ENCODE measurements at places on chromosomes 7 and 10.

DNA sequence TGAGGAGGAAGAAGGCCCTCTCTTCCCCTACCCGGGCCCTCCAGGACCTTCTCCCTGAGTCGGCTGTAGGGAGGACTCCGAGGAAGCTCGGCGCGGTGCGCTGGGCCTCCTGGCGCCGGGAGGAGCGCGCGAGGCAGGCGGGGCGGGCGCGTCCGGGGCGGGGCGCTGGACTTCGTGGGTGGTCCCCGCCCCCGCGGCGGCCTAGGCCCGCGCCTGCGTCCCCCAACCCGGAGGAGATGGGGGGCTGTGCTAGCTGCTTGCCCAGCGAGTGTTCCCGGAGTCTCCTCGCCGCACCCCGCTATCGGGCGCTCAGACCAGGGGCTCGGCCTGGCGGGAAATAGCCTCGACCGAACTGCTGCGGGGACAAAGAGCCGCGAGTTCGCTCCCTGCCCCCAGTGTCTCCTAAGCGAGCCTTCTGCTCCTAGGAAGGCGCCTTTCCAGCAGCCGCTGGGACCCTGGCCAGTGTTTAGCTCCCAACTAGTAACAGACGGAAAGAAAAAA is 19.2 kb upstream of the SMO start:
- no peak for DNase-seq

DNA sequence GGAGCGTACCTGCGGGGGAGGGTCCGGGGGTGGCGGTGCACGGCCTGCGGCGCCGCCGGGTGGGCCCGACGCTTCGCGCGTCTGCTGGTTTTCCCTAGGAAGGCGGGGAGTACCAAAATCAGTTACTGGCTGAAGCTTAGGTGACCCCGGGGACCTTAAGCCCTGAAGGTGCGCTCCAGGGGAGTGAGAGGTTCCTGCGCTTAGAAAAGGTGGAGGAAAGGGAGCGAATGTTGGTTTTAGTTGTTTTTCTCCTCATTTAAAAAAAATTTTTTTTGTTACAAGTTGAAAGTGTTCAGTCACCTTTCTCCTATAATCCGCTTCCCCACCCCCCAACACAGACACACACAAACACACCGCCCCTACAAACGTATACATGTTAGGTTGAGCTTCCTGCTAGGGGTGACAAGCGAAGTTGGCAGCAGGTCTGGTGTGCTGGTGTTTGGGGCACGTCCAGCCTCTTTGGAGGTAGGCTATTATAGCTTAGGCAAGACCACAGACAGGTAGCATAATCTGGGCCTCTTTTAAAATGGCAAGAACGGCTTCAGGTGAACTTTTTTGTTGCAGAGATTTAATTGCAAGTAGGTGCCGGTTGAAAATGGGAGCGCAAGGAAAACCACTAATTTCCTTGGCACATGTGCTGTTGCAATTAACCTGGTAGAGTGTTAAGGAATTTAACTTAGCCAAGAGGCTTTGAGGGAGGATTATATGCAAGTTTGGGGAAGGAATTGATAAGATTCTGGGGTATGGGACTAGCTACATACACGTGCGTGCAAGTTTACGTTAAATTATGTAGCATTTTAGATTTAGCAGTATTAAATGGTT is 945 bp downstream of the ADD3 start:
- DNase-seq = peak; percentile 66

DNA sequence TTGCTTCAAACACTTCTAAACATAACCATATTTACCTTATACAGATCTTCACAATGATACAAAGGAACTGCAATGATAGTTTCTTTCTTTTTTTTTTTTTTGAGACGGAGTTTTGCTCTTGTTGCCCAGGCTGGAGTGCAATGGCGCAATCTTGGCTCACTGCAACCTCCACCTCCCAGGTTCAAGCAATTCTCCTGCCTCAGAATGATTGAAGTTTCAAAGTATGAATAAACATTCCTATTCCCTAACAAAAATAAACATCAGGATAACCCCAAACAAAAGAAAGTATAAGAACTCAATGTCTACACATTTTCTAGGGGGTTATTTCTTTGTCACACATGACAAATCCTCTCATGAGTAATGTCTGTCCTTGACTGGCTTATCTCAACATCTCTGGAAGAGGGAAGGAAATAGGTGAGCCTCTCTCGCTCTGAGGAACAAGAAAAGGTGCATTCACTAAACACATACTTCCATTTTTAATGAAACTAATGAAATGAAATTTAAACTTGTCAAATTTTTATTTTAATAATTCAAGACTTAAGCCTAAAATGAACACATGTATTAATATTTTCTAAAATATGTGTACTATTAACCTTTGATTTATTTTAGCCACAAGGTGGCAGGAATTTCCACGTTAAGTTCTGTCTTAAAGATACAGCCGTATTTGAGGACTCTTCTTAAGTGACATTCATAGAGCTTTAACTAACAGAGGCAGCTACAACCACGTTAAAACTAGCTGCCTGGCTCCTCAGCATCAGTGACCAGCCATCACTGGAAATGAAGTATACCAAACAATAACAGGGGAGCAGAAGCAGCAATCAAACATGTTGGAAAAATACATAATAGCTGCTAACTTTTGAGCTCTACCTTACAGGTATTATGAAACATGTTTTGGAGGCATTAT is 58.3 kb downstream of the MALSU1 start:
- peak; percentile 15 for DNase-seq

GRCh38 chr7:42843205-42843800 is 68.6 kb downstream of the C7orf25 start:
- DNase-seq = no peak

GRCh38 chr10:103284170-103284569 is 7.2 kb downstream of the INA start:
- DNase-seq = no peak

DNA sequence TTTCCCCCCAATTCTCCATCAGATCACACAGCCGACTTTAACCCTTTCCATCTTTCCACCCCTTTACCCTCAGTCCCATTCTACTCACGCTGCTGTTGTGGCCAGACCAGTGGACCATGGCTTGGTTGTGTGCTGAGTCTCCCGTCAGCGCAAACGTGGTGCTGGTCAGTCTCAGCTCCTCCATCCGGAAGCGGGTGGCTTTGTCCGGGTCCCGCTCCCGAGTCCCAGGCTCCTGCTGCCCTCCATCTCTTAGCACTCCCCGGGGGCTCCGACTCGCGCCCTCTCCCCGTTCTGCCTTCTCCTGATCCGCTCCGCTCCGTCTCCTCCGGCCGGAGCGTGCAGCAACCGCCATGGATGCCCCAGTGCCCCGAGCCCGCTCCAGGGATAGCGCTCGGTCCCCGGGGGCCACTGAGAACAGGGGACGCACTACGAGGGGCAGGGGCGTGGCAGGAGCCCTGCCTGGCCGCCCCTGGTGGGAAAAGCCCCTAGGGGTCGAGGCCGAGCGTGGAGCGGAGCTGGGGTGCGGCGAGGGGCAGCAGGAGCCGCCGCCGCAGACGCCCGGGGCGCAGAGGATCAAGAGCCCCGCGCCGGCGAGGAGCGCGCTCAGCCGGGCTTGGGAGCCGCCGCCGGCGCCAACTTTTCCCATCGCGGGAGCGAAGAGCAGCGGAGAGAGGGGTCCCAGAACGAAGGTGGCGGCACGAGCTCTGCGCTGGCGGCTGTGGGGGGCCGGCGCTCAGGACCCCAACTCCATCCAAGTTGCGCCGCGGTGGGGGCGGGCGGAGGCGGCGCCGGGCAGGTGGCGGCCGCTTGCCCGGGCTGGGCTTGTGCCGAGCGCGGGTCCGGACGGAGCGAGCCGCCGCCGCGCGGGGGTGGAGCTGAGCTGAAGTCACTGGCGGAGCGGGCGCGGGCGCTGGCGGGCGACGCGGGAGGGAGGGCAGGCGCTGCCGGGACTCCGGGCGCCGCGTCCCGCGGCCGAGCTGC is at the start of gene SORCS1:
TSS of gene SORCS1 (minus strand) at position 826 of the 981 bp plus-strand sequence.
- DNase-seq = no peak

- DNase-seq = no peak
These were observed 186.1 kb downstream of the TRIL start for GRCh38 chr7:28771906-28772622.

DNA sequence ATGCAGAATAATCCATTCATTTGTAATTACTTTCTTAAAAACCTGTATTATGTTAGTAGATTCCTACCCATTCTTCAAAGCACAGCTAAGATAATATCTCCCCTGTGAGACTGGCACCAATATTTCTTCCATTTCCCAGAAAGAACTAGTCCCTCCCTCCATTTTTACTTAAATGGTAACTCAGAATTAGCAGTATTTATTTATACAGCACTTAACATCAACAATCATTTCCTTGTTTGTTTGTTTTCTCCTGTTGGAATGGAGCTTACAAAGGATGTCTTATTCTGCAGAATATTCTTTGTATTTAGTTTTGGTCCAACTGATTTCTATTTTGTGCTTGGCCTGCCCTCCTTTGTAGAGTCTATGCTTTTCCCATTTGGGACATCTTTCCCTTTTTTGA is 32.1 kb upstream of the PTPN12 start:
- no peak for DNase-seq

GRCh38 chr10:100006243-100006886 is 3.4 kb downstream of the DNMBP start:
- peak; percentile 24 for DNase-seq

DNA sequence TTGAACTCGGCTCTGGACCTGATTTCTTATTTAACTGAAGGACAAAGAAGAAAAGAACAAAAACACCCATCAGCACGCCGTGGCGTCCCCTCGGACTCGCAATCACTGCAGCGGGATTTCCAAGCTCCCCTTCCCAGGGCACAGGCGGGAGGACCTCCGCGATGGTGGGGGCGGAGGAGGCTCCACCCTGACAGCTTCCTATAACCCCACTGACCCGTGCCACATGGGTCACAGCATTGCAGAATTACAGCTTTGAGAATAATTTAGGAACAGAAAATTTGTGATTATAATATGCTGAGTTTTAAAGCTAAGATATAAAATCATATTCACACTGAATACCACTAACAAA is 129.7 kb upstream of the SEC61G start:
- DNase-seq = no peak

All from CD4-positive, alpha-beta T cell treated with Interleukin-4 for 4 hours (primary cell).